PC-9 (cell line): ENCODE measurements at places on chromosomes 13 and 19. TPM values are rescaled to one million over a fixed set of nuclear protein-coding genes. Genes with fewer than 3 reads are reported as not detected.

DNA sequence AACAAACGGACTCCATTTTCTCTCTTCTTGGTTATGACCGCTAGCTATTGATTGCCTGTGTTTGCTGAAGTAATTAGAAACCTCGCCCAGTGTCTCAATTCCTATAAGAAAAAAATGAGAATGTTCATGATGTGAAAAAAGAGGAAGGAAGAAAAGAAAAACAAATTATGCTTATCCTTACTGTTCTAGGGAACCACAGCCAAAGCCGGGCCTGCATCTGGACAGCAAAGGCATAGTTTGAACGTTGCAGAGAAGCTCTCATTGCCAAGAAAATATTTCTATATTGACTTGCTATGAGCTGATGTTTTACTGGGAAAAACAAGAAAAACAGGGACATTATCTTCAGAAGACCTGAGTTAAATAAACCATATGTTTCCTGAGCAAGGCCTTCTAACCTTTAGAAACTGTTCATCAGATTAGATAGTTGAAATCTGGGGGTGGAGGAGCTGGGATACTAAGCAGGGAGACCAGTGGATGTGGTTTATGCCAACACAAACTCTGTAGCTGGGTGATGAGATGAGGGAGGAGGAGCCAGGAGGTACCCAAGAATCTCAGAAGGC, 55.0 kb downstream of the EFNB2 start:
- no peak for DNase-seq

Gene ZNF135
- total RNA-seq: 0.15 TPM in 1 of 2 replicates, not detected in the other

DNA sequence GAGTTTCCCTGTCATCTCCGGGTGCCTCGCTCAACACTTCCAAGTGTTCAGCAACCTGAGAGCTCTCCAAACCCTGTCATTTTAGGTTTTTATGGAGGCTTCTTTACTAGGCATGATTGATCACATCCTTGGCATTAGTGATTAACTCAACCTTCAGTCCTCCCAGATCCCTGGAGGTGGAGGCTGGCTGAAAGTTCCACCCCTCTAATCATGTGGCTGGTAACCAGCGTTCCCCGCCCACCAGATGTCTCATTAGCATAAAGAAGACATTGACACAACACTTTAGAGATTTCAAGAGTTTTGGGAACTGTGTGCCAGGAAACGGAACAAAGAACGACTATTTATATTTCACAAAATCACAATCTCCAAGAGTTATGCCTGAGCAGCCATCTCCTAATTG, 71.1 kb upstream of the RGCC start:
- DNase-seq: no peak

Gene FBXL3
- 20.3 and 22.0 TPM in 2 replicates for total RNA-seq
